HepG2 (cell line): ENCODE measurements at places on chromosomes 5 and 9.

DNA sequence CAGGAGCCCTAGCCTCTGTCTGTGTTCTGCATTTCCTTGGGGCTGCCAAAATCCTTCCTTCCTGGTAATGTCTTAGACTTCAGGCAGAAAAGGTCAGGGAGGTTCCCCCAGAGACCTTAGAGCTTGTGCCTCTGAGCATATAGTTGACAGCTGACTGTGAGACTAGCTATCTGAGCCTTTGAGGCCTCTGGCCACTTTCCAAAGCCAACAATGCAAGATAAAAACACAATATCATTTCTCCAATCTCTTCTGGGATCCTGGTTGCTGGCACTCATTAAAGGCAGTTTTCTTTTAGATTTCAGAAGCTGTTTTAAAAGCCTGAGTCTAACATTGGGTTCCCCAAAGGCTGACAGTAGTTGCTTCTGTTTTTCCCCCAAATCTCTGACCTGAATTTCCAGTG is 13.2 kb upstream of the GLRA1 start:
- no peak for DNase-seq
- no peaks in the 10 kb centered on the region for H3K27me3 ChIP-seq
- H3K36me3 ChIP-seq: no peaks in the 10 kb centered on the region
- H3K4me1 ChIP-seq: no peaks in the 10 kb centered on the region

GRCh38 chr9:70117835-70118319 is 74.2 kb downstream of the MAMDC2 start:
- H3K36me3 ChIP-seq: no peaks in the 10 kb centered on the region
- peak; percentile 29 for DNase-seq
- no peaks in the 10 kb centered on the region; the same call in 1 of the 2 replicates for H3K27me3 ChIP-seq
- peaks cover 37% of the 10 kb centered on the region for H3K4me1 ChIP-seq

DNA sequence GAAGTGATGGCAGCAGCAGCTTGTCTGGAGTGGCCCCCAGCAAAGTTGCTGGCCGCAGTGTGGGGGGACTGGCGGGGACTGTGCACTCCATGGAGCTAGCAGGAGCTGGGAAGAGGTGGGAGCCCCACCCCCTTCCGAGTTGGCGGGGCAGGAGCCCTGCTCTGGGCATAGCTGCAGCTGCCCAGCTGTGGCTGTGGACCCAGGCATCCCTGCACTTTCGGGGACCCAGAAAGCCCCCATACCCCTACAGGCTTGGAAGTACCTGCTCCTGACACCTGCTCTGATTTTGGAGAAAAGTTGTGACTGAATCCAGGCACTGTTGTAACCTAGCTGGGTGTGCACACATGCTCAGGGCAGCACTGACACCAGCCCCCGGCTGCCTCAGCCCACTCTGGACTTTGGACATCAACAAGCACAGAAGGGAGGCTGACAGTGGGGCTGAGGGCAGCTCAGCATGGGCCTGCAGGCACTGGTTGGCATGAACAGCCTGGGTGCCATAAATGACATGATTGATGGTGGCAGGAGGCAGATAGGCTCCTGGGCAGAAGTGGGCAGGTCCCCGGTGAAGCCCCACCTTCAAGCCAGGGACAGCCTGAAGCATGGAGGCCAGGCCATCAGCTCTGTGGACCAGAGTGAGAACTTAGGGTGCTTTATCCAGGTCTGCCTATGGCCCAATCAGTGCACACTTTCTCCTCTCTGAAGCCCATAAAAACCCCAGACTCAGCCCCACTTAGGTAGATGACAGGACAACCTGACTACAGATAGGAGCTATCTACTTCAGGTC is 12.6 kb downstream of the LMBRD2 start:
- peaks cover 25% of the 10 kb centered on the region for H3K4me1 ChIP-seq
- H3K4me3 ChIP-seq: peak overlapping the region; percentile 67
- DNase-seq: peak; percentile 78
- peaks cover 2% of the 10 kb centered on the region; the same call in 1 of the 3 replicates for H3K36me3 ChIP-seq
- no peaks in the 10 kb centered on the region for H3K27me3 ChIP-seq
- peak overlapping the region; percentile 52 for H3K27ac ChIP-seq

- peak overlapping the region; percentile 51 for H3K27ac ChIP-seq
- H3K27me3 ChIP-seq: no peaks in the 10 kb centered on the region
- H3K36me3 ChIP-seq: peaks cover under 1% of the 10 kb centered on the region
- no peak overlapping the region for H3K4me3 ChIP-seq
- DNase-seq: peak; percentile 47
These were observed 15.8 kb downstream of the AFF4 start for GRCh38 chr5:132947671-132948070.

DNA sequence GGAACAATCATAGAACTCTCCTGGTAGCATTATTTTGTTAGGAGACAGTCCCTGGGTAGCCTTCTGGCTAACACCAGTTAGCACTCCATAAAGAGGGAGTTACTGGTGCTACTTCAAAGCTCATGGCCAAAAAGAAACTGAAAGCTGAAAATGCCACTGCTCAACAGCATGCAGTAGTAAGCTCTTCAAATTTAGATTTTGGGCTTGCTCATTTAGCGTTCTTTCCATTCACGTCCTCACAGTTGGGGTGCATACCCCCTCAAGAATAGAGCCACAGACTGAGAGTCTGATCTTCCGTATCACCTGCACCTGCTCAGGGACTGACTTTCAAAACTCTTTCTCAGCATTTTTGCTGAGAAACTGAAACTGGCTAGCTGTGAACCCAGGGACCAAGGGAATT is 24.7 kb downstream of the NTRK2 start:
- no peak overlapping the region for H3K4me3 ChIP-seq
- no peaks in the 10 kb centered on the region for H3K4me1 ChIP-seq
- H3K36me3 ChIP-seq: no peaks in the 10 kb centered on the region

- H3K27ac ChIP-seq: no peak overlapping the region
- H3K4me1 ChIP-seq: no peaks in the 10 kb centered on the region
- peaks cover 6% of the 10 kb centered on the region; the same call in 1 of the 3 replicates for H3K27me3 ChIP-seq
- H3K4me3 ChIP-seq: no peak overlapping the region
These were observed 80.8 kb downstream of the RORB start for GRCh38 chr9:74577956-74578355.

DNA sequence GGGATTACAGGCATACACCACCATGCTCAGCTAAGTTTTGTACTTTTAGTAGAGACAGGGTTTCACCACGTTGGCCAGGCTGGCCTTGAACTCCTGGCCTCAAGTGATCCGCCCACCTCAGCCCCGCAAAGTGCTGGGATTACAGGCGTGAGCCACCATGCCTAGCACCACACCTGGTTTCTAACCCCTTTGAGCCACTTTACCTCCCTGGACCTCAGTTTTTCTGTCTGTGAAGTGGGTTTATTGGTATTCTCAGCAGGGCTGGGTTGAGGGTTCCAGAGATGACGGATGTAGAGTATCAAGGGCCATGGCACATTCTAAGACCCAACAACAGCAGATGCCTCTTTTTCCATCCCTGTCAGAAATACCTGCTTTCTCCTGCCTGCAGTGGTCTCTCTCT is 38.6 kb downstream of the AMBP start:
- peaks cover 24% of the 10 kb centered on the region; the same call in 2 of the 3 replicates for H3K27me3 ChIP-seq
- H3K4me1 ChIP-seq: peaks cover 7% of the 10 kb centered on the region
- H3K27ac ChIP-seq: no peak overlapping the region
- no peaks in the 10 kb centered on the region for H3K36me3 ChIP-seq

DNA sequence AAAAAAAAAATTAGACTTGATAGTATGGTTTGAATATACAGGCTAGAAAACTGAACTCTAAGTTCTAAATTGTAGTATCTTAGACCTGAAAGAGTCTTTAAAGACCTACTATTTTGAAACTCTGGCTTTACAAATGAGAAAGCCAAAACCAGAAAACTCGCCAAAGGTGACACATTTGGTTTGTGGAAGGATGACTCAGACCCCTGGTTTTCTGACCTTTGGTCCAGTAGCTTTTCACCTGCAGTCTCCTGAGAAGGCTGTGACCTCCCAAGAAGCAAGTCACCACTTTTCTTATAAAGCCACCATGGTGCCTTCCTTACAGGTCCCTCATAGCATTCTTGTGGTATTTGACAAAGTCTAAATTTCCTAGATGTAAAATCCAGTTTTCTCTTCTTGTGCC is 102.1 kb upstream of the CEP78 start:
- no peaks in the 10 kb centered on the region for H3K4me1 ChIP-seq
- DNase-seq: no peak
- H3K36me3 ChIP-seq: no peaks in the 10 kb centered on the region
- H3K4me3 ChIP-seq: no peak overlapping the region
- no peaks in the 10 kb centered on the region for H3K27me3 ChIP-seq

- no peak overlapping the region for H3K27ac ChIP-seq
- no peaks in the 10 kb centered on the region for H3K36me3 ChIP-seq
- no peak for DNase-seq
- no peaks in the 10 kb centered on the region; the same call in 1 of the 2 replicates for H3K27me3 ChIP-seq
- H3K4me1 ChIP-seq: peaks cover 6% of the 10 kb centered on the region
These were observed 49.7 kb downstream of the MYO10 start for GRCh38 chr5:16886366-16886736.
